ENCODE measurements at places on chromosomes 3 and 15. TPM values are rescaled to one million over a fixed set of nuclear protein-coding genes. Genes with fewer than 3 reads are reported as not detected.

DNA sequence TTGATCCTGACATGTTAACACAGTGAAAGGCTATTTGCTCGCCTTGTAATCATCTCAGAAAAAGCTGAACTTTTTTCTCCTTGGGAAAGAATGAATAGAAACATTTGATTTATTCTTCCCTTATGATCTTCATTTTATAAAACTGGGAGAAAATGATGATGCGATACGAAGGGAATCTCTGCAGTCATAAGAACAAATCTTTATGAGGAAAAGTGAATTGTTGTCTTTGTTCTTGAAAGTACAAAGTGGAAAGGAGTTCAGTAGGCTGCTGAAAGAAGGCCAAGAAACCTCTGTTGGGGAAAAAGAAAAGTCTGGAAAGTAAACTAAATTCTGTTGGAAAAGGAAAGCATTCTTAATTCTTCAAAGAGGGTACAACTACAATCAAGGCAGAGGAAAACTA is 248.8 kb downstream of the NSUN3 start:
- no peaks in the 10 kb centered on the region for H3K27me3 ChIP-seq
- no peaks in the 10 kb centered on the region for H3K36me3 ChIP-seq
- no peak overlapping the region for H3K4me3 ChIP-seq
- DNase-seq: no peak
- no peak overlapping the region for H3K27ac ChIP-seq

GRCh38 chr3:13011573-13012220 is 61.5 kb downstream of the IQSEC1 start:
- no peak overlapping the region for H3K27ac ChIP-seq
- peaks cover 3% of the 10 kb centered on the region for H3K4me1 ChIP-seq
- peak; percentile 63 for DNase-seq
- H3K36me3 ChIP-seq: no peaks in the 10 kb centered on the region
- no peaks in the 10 kb centered on the region for H3K27me3 ChIP-seq

- no peaks in the 10 kb centered on the region for H3K4me1 ChIP-seq
- no peak overlapping the region for H3K4me3 ChIP-seq
- H3K27ac ChIP-seq: no peak overlapping the region
- H3K27me3 ChIP-seq: no peaks in the 10 kb centered on the region
- DNase-seq: peak; percentile 88
Observed at GRCh38 chr3:14352002-14352627, 50.3 kb upstream of the SLC6A6 start.

Gene SUSD5
- 2.1 TPM for total RNA-seq
